ENCODE measurements at places on chromosomes 3 and 15. TPM values are rescaled to one million over a fixed set of nuclear protein-coding genes. Genes with fewer than 3 reads are reported as not detected.

Gene PIF1
- total RNA-seq: 45.8 TPM

Gene CYP8B1
- not detected for total RNA-seq

Gene GOLGA8H
- 0.16 TPM for total RNA-seq

Gene PTX3
- total RNA-seq: not detected

Gene ATP8B4
- 0.57 TPM for total RNA-seq

Gene AGBL1
- total RNA-seq: not detected

Gene MEGF11
- total RNA-seq: 0.66 TPM

Gene KLHL40
- total RNA-seq: not detected

Gene MKRN3
- total RNA-seq: 17.3 TPM

Gene ZMYND10
- total RNA-seq: 0.23 TPM

Gene P2RY14
- total RNA-seq: not detected

Gene ST8SIA2
- total RNA-seq: not detected

Gene CD96
- total RNA-seq: 1.5 TPM

Gene WDR93
- 0.16 TPM for total RNA-seq

Gene SLC25A20
- total RNA-seq: 17.0 TPM

Gene CLDN16
- 0.27 TPM for total RNA-seq

Gene IQCF5
- not detected for total RNA-seq

Gene FAM98B
- 47.2 TPM for total RNA-seq

Gene PCLAF
- 93.7 TPM for total RNA-seq

Gene SNTN
- total RNA-seq: not detected

Gene SPESP1
- not detected for total RNA-seq

Gene XYLB
- total RNA-seq: 20.1 TPM

Gene CHRM5
- total RNA-seq: not detected

Gene STIMATE
- 13.9 TPM for total RNA-seq

Gene MRPS22
- total RNA-seq: 58.2 TPM

Gene GALNT15
- total RNA-seq: not detected

Gene DUOXA2
- 1.6 TPM for total RNA-seq

Gene HES1
- 128 TPM for total RNA-seq

Gene PLA2G4E
- 1.4 TPM for total RNA-seq

Gene SLC9C1
- 0.23 TPM for total RNA-seq

Gene GRM7
- not detected for total RNA-seq

Gene RBP2
- total RNA-seq: 28.0 TPM

Gene FAM131A
- 6.7 TPM for total RNA-seq

Gene VGLL3
- total RNA-seq: 8.2 TPM

Gene SERPINI2
- total RNA-seq: not detected

Gene GOLGA8J
- total RNA-seq: not detected

Gene TSEN2
- 18.3 TPM for total RNA-seq

Gene KBTBD13
- not detected for total RNA-seq

Gene VWA5B2
- 1.6 TPM for total RNA-seq

Gene TRIM42
- total RNA-seq: not detected

Gene MASP1
- not detected for total RNA-seq

Gene CCDC14
- total RNA-seq: 43.5 TPM

Gene ZNF385D
- total RNA-seq: not detected
